Activated naive CD4-positive, alpha-beta T cell treated with anti-CD3 and anti-CD28 coated beads, Interleukin-2, amount 50 U/mL, for 16 hours (primary cell): ENCODE measurements at places on chromosomes 7 and 10.

GRCh38 chr10:83545901-83546391 is 593.4 kb upstream of the GHITM start:
- no peak for DNase-seq

- DNase-seq, result peak; percentile 11
Observed at GRCh38 chr7:128738570-128739047, 550 bp upstream of the CALU start.

- DNase-seq, result no peak
Observed at GRCh38 chr7:91294639-91295220, 30.5 kb downstream of the FZD1 start.

- no peak for DNase-seq
Observed at GRCh38 chr10:95819620-95820329, 63.8 kb downstream of the ENTPD1 start.

GRCh38 chr7:135283959-135284638 is 50.5 kb downstream of the STRA8 start:
- DNase-seq, result no peak

- no peak for DNase-seq
Observed at GRCh38 chr7:34354899-34355298, 303.1 kb upstream of the NPSR1 start.

DNA sequence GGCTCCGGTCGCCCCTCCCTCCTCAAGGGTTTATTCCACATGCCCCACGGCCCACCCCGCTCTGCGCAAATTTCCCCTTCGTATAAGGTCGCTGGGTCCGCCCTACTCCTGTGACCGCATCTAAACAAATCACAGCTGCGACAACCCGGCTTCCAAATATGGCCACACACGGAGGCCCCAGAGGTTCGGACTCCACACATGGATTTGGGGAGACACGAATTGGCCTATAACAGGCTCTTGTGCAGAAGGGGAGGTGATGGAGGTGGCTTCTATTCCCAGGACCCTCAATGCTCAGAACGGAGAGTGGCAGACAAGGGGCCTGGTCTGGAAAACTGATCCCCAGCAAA is 90.1 kb downstream of the FOXL3 start:
- DNase-seq, result no peak

GRCh38 chr7:23913016-23913415 is 203.0 kb downstream of the STK31 start:
- no peak for DNase-seq

- DNase-seq, result no peak
Observed at GRCh38 chr7:24842449-24843241, 85.4 kb upstream of the GSDME start.

DNA sequence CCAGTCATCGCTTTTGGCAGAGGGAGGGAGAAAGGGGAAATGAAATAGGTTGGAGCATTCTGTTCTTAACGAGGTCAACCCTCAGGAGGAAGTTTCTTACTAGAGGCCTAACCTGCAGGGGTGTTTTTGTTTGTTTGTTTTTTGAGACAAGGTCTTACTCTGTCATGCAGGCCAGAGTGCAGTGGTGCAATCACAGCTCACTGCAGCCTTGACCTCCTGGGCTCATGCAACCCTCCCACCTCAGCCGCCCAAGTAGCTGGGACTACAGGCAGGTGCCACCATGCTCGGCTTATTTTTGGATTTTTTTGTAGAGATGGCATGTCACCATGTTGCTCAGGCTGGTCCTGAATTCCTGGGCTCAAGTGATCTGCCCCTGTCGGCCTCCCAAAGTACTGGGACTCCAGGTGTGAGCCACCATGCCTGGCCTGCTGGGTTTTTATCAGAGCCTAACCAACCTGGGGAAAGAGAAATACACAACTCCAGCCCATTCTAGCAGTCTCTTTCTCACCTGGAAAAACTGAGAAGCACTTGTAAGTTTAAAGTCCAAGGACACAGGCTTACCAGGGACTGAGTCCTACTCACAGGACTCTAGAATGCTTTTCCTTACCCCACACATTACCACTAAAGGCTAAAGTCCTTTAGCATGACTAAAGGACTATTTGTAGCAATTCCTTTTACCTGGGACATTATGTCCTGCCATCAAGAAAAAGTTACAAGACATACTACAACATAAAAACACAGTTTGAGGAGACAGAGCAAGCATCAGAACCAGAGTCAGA is 101.0 kb upstream of the EGFR start:
- DNase-seq, result no peak

DNA sequence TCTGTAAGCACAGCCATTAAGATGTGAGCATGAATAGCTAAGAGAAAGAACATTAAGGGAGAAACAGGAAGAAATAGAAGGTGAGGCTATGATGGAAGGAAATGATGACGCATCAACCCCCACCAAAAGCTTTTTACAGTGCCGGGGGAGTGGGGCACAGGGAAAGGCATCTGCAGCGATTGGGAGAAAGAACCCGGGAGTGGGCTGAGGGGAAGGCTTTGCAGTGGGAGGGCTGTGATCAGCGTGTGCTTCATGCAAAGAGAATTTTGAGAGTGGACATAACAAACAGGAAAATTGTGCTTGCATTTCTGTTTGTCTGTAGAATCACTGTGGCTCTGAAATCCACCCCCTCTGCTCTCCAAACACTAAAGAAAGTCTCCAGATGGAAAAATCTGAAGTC is 250.8 kb downstream of the KCNMA1 start:
- no peak for DNase-seq

DNA sequence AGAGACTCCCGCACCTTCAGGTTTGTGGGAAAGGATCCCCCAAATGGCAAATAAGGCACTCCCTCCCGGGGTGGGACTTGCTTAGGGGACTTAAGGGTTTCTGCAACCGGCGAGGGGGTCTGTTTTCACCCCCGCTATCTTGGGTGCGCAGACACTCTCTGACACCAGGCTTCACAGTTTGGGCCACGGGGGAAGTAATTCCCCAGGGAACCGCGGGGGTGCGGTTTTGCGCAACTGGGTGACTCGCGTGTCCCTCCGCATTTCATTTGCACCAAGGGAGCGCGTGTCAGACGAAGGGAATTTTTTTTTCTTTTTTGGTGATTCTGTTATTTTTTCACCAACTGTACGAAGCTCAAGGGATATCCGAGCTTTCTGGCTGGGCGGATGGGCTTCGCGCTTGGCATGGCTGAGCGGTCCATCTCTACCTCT is 1.7 kb downstream of the GRM8 start:
- DNase-seq, result peak; percentile 12

DNA sequence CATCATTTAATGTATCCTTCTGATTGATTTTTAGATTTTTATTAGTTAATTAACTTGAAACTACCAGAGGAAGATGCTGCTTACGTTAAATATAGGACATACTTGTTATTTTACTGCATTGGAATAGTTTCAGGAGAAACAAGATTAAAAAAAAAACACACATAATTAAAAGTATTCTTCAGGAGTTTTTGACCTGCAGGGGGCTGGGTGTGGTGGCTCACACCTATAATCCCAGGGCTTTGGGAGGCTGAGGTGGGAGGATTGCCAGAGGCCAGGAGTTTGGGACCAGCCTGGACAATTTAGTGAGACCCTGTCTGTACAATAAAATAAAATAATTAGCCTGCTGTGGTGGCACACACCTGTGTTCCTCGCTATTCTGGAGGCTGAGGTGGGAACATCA is 10.7 kb downstream of the CBLL1 start:
- DNase-seq, result no peak

GRCh38 chr7:71611986-71612385 is 480.0 kb downstream of the GALNT17 start:
- no peak for DNase-seq

DNA sequence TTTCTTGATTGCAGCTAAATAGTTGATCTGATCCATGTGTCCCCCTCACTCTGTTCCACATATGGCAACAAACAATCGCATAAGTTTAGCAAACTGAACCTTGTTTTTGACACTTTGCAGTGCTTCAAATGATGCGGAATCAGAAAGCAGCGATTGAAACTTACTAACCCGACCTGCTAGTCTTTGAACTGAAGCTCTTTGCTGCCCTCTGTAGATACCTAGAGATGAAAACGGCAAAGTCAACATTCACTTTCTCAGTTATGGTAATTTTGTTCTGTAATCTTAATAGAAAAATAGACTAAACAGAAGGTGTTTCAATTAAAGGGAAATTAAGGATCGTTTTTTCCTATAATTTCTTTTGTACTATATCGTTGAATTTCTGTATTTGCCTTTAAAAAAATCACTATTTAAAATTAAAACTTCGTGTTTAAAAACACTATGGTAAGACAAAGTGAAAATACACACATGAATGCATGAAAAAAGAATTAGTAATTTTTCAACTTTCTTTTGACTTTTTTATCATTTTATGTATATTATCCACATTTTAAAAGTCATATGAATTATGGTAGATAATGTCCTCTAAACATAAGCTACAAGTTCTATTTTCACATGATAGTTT is 276.5 kb downstream of the MAGI2 start:
- no peak for DNase-seq

- peak; percentile 17 for DNase-seq
Observed at GRCh38 chr10:73095481-73096021, 1.1 kb downstream of the P4HA1 start.

GRCh38 chr7:27160546-27161213 is 4.2 kb upstream of the HOXA7 start:
- peak; percentile 85 for DNase-seq

- DNase-seq, result no peak
Observed at GRCh38 chr7:90968871-90969270, 295.4 kb upstream of the FZD1 start.

- no peak for DNase-seq
Observed at GRCh38 chr10:32073659-32074058, 17.4 kb upstream of the KIF5B start.

GRCh38 chr10:1162481-1163203 is 106.5 kb downstream of the WDR37 start:
- DNase-seq, result no peak

DNA sequence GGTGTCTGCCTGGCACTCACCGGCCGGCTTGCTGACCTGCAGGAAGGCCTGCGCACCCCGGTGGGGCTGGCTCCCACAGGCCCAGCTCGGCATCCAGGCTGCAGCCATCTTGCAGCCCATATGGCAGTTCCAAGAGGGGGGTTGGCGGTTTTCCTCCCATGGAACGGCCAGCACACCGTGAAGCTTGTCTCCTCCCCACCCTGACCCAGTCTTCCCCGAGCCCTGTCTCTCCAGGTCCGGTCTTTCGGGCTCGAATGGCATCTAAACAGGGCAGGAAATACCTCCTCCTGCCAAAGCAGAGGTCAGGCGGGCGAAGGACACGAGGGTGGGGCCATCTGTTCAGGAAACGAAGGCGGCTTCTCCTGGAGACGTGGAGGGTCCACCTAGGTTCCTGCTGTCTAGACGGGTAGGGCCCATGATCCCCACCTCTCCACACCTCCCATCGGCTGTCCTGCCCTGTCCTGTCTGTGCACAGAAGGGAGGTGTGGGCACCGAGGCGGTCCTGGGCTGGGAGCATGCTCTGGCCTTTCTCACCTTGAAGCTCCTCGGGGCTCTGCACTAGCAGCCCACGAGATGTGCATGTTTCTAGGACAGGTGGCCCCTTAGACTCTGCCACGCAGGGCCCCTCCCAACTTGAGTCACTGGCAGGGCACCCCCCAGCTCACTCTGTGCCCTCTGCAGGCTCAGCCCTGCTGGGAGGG is 113.7 kb upstream of the DIP2C start:
- DNase-seq, result no peak

DNA sequence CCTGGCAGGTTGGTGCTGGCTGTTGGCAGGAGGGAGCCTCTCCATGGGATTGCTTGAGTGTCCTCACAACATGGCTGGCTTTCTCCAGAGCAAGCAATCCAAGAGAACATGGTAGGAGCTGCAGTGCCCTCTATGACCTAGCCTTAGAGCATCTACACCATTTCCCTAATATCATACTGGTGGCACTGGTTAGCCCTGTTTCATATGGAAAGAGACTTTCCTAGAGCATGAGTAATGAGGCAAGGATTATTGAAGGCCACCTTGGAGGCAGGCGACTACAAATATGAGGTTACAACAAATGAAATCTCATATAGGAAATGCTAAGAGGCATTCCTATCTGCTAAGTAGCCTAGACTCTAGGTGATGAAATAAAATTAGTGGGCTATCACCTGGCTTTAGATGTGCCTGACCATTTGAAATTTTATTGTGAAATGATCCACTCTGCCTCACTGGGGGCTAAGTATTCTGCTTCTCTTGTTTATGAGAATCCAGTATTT is 153.6 kb downstream of the RGS10 start:
- no peak for DNase-seq

DNA sequence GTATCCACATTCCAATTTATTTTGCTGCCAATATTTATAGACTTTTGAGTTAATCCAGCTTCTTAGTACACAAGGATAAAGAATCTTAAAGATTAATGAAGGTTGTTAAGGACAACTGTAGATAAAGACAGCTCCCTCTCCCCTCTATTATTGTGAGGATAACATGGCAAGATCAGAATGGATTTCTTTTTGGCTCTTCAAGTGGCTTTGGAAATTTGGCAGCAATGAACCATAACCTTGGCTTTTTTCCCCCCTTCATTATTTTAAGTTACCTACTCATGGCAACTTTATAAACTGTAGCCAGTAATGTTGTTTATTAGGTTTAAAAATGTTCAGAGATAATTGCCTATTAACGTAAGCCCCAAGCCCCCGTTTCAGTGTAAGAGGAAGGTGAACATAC is 131.1 kb upstream of the SLC26A5 start:
- DNase-seq, result no peak

GRCh38 chr10:98269435-98269912 is 1.5 kb upstream of the LOXL4 start:
- DNase-seq, result no peak

- DNase-seq, result no peak
Observed at GRCh38 chr10:117652228-117653169, 110.0 kb downstream of the EMX2 start.

GRCh38 chr10:11110539-11110938 is 92.9 kb downstream of the CELF2 start:
- no peak for DNase-seq

- DNase-seq, result no peak
Observed at GRCh38 chr7:32326078-32326477, 164.1 kb downstream of the LSM5 start.

DNA sequence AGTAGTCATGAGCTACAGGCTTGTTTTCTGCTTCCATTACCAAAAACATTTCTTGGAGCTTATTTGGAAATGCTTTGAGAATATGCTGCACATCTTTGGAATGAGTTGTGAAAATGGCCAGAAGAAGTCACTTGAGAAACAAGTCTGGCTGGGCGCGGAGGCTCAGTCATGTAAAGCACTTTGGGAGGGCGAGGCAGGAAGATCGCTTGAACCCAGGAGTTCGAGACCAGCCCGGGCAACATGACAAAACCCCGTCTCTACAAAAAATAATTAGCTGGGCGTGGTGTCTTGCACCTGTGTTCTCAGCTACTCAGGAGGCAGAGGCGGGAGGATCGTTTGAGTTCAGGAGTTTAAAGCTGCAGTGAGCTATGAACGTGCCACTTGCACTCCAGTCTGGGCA is 882 bp upstream of the CHCHD1 start:
- DNase-seq, result no peak

GRCh38 chr10:56782503-56782902 is 421.4 kb upstream of the ZWINT start:
- DNase-seq, result no peak

GRCh38 chr10:120477021-120477742 is 20.2 kb downstream of the PLPP4 start:
- DNase-seq, result no peak

- no peak for DNase-seq
Observed at GRCh38 chr7:82729172-82730030, 285.8 kb upstream of the CACNA2D1 start.

GRCh38 chr10:13146379-13146778 is 15.0 kb upstream of the MCM10 start:
- no peak for DNase-seq

GRCh38 chr7:27245798-27246691 is 3.4 kb downstream of the EVX1 start:
- DNase-seq, result no peak

- DNase-seq, result no peak
Observed at GRCh38 chr10:127300868-127301321, 104.5 kb upstream of the INSYN2A start.
